ENCODE measurements at places on chromosomes 12 and 14. TPM values are rescaled to one million over a fixed set of nuclear protein-coding genes. Genes with fewer than 3 reads are reported as not detected.

TMEM63C gene
- total RNA-seq: not detected

CARMIL3 gene
- total RNA-seq: 0.58 TPM

MYO1A gene
- total RNA-seq: 0.36 TPM

ART4 gene
- 0.80 TPM for total RNA-seq

PHETA1 gene
- total RNA-seq: 12.0 TPM

RALGAPA1 gene
- 127 TPM for total RNA-seq

POTEG gene
- not detected for total RNA-seq

CSRP2 gene
- total RNA-seq: 28.8 TPM

SMCO2 gene
- total RNA-seq: 0.40 TPM

FAM186B gene
- 0.36 TPM for total RNA-seq

RNASE13 gene
- total RNA-seq: not detected

CPNE6 gene
- total RNA-seq: not detected

RD3L gene
- total RNA-seq: not detected

AREL1 gene
- 26.7 TPM for total RNA-seq

WNT1 gene
- not detected for total RNA-seq

ISCA2 gene
- 19.3 TPM for total RNA-seq

ZC2HC1C gene
- total RNA-seq: 2.5 TPM

NRL gene
- 2.9 TPM for total RNA-seq

TRIM9 gene
- total RNA-seq: 5.4 TPM

YARS2 gene
- total RNA-seq: 12.2 TPM

CNTN1 gene
- 83.8 TPM for total RNA-seq

AICDA gene
- total RNA-seq: 0.40 TPM

NFE2 gene
- total RNA-seq: 7.7 TPM

CLEC1B gene
- total RNA-seq: not detected

Measured in sciatic nerve (tissue), 2 donors.